PC-3 (cell line): ENCODE measurements at places on chromosomes 16 and 17. TPM values are rescaled to one million over a fixed set of nuclear protein-coding genes. Genes with fewer than 3 reads are reported as not detected.

- no peak for DNase-seq
Measured at GRCh38 chr16:56611281-56611833, 3.0 kb downstream of the MT2A start.

DNA sequence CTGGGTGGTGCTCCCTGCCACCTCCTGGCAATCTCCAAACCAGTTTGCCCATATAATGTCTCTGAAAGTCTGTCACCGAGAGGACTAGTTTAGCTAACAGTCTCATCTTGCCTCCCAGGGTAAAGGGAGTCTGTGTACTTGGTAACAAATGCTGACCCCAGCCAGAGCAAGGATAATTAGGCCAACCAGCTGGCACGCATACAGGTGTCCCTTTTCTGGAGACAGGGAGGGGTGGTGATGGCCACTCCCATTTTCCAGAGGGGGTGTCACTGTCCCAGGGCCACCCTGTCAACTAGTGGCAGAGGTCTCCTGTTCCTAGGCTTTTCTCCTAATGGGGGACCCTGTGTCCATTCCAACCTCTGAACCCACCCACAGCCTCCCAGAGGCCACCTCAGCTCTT, 8.1 kb downstream of the FAM83G start:
- DNase-seq, result no peak

- DNase-seq, result no peak
Measured at GRCh38 chr16:80250381-80250780, 290.4 kb upstream of the DYNLRB2 start.

GRCh38 chr16:28192806-28193529, 18.8 kb downstream of the XPO6 start:
- no peak for DNase-seq

- no peak for DNase-seq
Measured at GRCh38 chr17:36469733-36470132, 16.7 kb upstream of the ZNHIT3 start.

The GGT6 gene
- not detected in 2 replicates for total RNA-seq

The TVP23A gene
- not detected in 2 replicates for total RNA-seq

The C17orf107 gene
- total RNA-seq, result 0.35 and 0.36 TPM in 2 replicates

The KRT36 gene
- total RNA-seq, result not detected in 2 replicates

The KATNB1 gene
- 37.7 and 50.9 TPM in 2 replicates for total RNA-seq

The NPIPA7 gene
- 0.87 and 8.2 TPM in 2 replicates for total RNA-seq

The SLC22A31 gene
- total RNA-seq, result 5.6 and 8.4 TPM in 2 replicates

The KRTAP2-2 gene
- not detected in 2 replicates for total RNA-seq

The UTS2R gene
- total RNA-seq, result not detected in 2 replicates

The COG4 gene
- total RNA-seq, result 35.5 and 56.4 TPM in 2 replicates
